ENCODE measurements at places on chromosomes 5 and 9. TPM values are rescaled to one million over a fixed set of nuclear protein-coding genes. Genes with fewer than 3 reads are reported as not detected.
A peak's percentile ranks its signal among the peaks of the same experiment; 100 is the strongest.

DNA sequence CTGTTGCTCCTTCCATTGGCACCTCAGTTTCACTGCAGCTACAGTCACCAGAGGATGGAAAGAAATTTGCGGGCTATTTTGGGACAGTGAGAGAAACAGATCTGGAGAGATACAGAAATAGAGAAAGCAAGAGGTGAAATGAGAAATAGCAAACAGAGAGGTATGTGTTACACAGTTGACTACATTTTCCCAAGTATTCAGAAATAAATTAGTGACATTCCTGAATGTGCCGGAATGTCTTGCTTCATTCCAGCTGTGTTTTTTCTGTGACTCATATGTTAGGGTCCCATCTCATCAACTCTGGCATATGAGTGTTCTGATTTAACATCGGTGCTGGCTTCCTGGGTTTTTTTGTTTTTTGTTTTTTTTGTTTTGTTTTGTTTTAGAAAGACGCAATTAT lies 63.8 kb upstream of the ZNF462 start:
- no peak for DNase-seq

DNA sequence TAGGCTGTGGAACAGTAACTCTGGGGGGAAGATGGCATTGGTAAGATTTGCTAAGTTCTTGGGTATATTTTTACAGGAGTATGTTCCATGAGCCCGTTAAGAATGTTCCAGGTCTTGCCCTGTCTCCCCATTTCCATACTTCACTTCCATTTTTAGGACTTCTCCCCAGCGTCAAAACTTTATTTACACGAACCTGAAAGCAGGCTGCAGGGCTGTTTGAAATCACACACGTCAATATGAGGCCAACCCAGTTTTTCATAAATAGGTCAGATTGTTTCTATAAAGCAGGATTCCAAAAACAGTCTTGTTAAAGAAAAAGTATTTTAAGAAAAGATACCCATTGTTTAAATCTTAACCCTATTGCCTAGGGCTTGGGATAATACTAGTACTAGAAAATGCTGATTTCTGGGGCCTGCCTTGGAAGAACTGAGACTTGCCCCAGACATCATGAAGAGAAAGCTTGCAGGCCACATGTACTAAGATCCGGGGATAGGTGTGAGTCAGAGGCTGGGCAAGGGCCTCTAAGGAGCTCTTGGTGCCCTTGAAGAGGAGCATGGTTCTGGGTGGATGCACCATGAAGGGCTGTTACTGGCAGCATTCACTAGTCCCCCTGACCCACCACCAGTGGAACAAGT lies 24.2 kb downstream of the TRIO start:
- DNase-seq = no peak

GRCh38 chr9:125580701-125581286 lies 126.2 kb downstream of the MAPKAP1 start:
- DNase-seq = no peak

DNA sequence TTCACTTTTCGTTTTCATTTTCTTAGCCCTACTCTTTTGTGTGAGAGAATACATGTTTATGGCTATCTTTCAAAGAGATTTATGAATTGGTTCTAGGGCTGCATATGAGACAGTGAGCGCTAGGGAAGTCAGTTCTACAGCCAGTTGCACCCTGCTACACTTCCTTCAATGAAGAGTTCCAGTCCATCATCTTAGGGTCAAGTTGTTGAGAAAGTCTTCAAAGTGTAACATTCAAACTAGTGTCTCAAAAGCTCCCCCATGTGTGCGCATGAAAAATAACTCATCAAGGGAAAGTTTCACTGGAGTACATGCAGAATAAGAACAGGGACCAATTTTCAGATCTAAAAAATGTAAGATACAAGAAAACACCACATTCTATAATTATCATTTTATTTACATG lies 317.2 kb downstream of the DEPDC1B start:
- DNase-seq = no peak

CXCL14 gene
- total RNA-seq = 1.1 TPM

ADCY2 gene
- total RNA-seq = 31.3 TPM

- DNase-seq = no peak
These were observed 3.3 kb upstream of the DMRT2 start for GRCh38 chr9:1046639-1047572.

GRCh38 chr5:81422671-81423070 lies 28.7 kb upstream of the ACOT12 start:
- no peak for DNase-seq

PCDHGC4 gene
- total RNA-seq = 4.0 TPM

ROR2 gene
- total RNA-seq = 2.7 TPM

- peak; percentile 14 for DNase-seq
These were observed 220.0 kb downstream of the CACNA1B start for GRCh38 chr9:138097501-138097991.

- DNase-seq = peak; percentile 96
These were observed 3.7 kb upstream of the STXBP1 start for GRCh38 chr9:127608104-127608966.
